Astrocyte of the spinal cord (primary cell): ENCODE measurements at places on chromosomes 1 and 21.

GRCh38 chr1:65911679-65912078, 119.0 kb downstream of the PDE4B start:
- DNase-seq, result no peak

DNA sequence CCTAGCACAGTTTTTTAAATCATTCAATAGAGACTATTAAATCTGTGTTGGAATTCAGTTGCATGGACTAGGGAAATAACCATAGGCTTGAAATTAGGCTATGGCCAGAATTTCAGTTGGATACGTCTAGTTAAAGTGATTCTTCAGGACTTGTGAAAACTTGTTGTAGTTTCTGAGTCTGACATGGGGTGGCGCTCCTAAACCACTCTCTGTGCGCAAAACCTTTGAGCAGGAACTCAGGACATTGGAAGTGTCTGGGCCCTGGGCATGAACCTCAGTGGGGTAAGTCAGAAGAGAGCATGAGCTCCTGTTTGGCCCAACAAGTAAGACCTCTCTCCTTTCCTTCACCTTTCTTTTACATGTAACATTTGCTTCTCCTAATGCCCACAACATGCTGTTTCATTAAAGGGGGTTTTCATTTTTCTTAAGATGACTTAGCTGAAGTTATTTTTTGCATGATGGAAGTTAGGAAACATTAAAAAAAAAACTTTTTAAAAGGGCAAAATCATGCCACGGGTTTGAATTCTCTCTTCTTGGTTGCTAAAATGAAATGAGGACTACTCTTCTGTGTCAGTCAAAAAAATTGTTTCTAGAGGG, 17.1 kb upstream of the CCDC190 start:
- peak; percentile 90 for DNase-seq

GRCh38 chr1:28296401-28297261, 32.2 kb upstream of the MED18 start:
- DNase-seq, result peak; percentile 15

- DNase-seq, result peak; percentile 90
Measured at GRCh38 chr1:41432481-41433280, 51.8 kb downstream of the EDN2 start.

DNA sequence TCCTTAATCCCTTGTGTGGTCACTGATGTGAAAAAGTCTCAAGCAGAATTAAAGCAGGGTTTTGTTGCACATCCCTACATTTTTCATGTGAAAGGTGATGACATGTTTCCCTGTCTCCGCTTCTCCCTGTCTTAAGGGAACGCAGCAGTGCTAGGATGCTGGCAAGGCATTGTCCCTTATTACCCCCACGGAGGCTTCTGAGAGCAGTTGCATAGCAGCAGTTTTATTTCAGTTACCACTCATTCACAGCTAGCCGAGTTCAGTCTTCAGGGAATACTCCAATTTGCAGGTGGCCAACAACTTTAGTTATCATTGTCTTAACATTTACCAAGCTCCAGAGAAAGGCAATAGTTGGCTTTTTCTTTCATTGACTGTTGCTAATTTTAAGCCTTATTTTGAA, 89.1 kb downstream of the CLEC20A start:
- DNase-seq, result no peak

GRCh38 chr1:229339520-229339919, 3.3 kb downstream of the CCSAP start:
- DNase-seq, result no peak
